ENCODE measurements at places on chromosomes 6 and 20. TPM values are rescaled to one million over a fixed set of nuclear protein-coding genes. Genes with fewer than 3 reads are reported as not detected.

GRCh38 chr6:152246554-152247337 lies 390.4 kb downstream of the SYNE1 start:
- H3K27ac ChIP-seq: no peak overlapping the region
- H3K27me3 ChIP-seq: no peaks in the 10 kb centered on the region
- no peak for DNase-seq
- H3K4me1 ChIP-seq: peaks cover 1% of the 10 kb centered on the region
- no peak overlapping the region for H3K4me3 ChIP-seq

The COL11A2 gene
- total RNA-seq: 1.1 TPM

The MTFR2 gene
- total RNA-seq: 15.0 TPM

The BCL2L1 gene
- total RNA-seq: 64.5 TPM

GRCh38 chr20:58701431-58702160 lies 9.0 kb downstream of the NPEPL1 start:
- H3K4me1 ChIP-seq: peaks cover 7% of the 10 kb centered on the region

GRCh38 chr6:20056350-20056992 lies 155.8 kb downstream of the MBOAT1 start:
- no peaks in the 10 kb centered on the region for H3K36me3 ChIP-seq
- no peak overlapping the region for H3K4me3 ChIP-seq
- H3K27me3 ChIP-seq: peaks cover 6% of the 10 kb centered on the region
- peaks cover 5% of the 10 kb centered on the region for H3K4me1 ChIP-seq
- DNase-seq: no peak

GRCh38 chr6:98941319-98941718 lies 6.4 kb downstream of the FBXL4 start:
- H3K36me3 ChIP-seq: peaks cover 41% of the 10 kb centered on the region
- H3K27ac ChIP-seq: no peak overlapping the region
- no peaks in the 10 kb centered on the region for H3K27me3 ChIP-seq
- no peak overlapping the region for H3K4me3 ChIP-seq
- H3K4me1 ChIP-seq: peaks cover 15% of the 10 kb centered on the region
- DNase-seq: no peak

DNA sequence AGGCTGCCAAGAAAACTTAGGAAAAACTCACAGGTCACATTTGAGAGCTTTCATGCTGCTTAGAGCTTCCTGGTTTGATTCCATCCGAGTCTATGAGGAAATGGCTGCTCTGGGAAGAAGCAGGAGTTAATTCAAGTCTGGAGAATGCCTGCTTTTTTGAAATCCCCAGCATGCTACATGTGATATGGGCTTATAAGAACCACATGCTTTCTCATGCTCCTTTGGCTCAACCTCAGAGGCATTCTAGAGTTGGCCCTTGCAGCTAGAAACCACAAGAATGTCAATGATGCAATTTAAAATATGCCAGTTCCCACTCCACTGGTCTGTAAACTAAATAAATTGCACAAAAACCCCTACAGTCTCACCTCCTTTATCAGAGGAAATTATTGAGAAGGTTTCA lies 142.9 kb upstream of the OLIG3 start:
- H3K27me3 ChIP-seq: peaks cover 2% of the 10 kb centered on the region
- H3K27ac ChIP-seq: no peak overlapping the region
- DNase-seq: no peak
- H3K36me3 ChIP-seq: no peaks in the 10 kb centered on the region
- no peak overlapping the region for H3K4me3 ChIP-seq
- peaks cover 11% of the 10 kb centered on the region for H3K4me1 ChIP-seq

GRCh38 chr6:47130086-47130485 lies 88.0 kb upstream of the ADGRF1 start:
- H3K4me3 ChIP-seq: no peak overlapping the region
- no peak overlapping the region for H3K27ac ChIP-seq
- peaks cover 3% of the 10 kb centered on the region for H3K4me1 ChIP-seq
- H3K36me3 ChIP-seq: no peaks in the 10 kb centered on the region

The OXT gene
- total RNA-seq: 0.68 TPM

The MYLK4 gene
- total RNA-seq: 0.62 TPM

DNA sequence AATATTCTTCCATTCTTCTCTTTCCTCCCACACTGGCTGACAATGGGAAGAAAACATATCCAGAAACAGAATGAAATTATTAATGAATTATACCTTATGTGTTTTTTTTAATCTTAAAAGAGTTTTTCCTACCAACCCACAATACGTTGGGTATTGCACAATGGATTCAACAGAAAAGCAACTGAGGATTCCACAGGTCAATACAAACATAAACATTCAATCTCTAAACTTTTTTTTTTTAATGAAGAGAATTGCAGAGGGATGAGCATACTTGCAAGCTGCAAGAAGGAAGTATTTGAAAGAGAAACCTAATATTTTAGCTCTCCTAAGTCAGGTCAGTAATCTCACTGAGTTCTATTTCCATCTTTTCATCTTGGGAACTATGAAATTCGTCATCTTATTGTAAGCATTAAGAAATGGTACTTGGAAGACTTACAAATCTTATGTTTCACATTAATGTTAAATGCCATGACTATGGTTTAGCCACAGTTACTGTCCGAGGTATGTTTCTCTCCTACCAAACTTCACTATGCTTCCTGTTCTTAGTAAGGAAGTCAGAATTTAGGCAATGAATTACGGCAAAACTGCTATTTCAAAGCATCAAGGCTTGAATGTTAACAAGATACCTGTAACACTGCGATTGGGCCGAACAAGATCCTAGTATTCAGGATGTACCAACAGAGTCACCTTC lies 100.8 kb downstream of the HIVEP2 start:
- H3K27me3 ChIP-seq: no peaks in the 10 kb centered on the region
- H3K4me3 ChIP-seq: peak overlapping the region; percentile 80
- peak overlapping the region; percentile 87 for H3K27ac ChIP-seq
- DNase-seq: no peak

DNA sequence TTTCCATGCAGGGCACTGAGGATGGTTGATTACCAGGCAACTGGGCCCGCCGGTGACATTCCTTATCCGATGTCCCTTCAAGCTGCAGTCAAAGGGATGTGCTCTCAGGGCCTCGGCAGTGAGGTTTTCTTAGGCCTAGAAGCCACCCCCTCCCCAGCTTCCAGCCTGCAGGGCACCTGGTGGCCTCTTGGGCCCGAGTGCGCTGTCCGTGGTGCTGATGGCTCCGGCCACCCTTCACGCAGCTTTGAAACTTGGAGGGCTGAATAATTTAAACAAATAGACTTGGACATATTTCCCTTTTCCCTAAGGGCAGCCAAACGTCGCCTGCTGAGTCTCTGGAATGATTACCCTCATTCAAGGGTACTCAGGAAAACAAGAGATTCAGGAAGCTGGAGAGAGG lies 8.9 kb upstream of the MLN start:
- peaks cover 9% of the 10 kb centered on the region for H3K4me1 ChIP-seq
- H3K36me3 ChIP-seq: no peaks in the 10 kb centered on the region
- H3K27ac ChIP-seq: no peak overlapping the region

DNA sequence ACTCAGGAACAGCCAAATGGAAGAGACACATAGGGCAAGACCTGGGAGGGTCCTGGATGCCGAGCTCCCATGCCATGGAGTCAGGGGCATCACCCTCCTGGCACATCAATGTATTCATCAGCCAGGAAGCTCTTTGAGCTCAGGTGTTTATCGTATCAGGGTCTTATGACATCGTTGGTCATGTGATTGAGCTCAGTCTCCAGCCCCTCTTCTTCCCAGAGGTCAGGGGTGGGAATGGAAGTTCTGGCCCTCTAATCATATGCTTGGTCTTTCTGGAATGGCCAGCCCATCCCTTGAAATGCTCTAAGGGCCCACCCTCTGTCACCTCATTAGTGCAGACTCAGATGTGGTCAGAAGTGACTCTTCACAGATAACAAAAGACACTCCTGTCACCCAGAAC lies 52.4 kb upstream of the TULP4 start:
- H3K36me3 ChIP-seq: peaks cover 10% of the 10 kb centered on the region
- DNase-seq: no peak
- no peaks in the 10 kb centered on the region for H3K27me3 ChIP-seq
- H3K4me3 ChIP-seq: no peak overlapping the region
- no peak overlapping the region for H3K27ac ChIP-seq

The PDE7B gene
- 0.14 TPM for total RNA-seq

DNA sequence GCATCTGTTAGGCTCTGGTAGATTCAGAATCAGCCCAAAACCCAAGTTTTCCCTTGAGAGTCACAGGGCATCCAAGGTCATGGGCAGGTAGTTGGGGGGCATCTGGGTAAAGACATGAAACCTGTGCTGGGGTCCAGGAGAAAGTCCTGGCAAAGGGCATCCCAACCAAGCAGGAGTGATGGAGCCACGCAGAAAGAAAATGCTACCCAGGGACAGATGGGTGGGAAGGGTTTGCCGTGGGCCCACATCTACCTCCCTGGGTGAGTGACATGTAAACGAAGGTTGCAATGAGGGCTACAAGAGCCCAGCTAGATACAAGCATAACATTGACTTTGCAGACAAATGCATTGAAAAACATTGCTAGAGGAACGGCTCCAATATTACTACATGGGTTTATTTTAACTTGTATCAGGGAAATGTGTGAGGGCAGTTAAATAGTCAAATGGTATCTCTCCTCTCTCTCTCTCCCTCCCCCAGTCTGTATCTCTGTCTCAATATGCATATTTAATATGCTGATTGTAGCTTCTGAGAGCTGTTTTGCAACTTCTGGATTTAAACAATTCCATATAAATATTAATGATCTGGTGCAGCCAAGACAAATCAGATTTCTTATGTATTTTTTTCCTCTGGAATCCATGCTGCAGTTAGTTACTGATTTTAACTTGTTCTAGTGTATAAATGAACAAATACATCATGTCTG lies 135.7 kb downstream of the SYNDIG1 start:
- H3K4me1 ChIP-seq: no peaks in the 10 kb centered on the region
- DNase-seq: no peak
- H3K4me3 ChIP-seq: no peak overlapping the region

DNA sequence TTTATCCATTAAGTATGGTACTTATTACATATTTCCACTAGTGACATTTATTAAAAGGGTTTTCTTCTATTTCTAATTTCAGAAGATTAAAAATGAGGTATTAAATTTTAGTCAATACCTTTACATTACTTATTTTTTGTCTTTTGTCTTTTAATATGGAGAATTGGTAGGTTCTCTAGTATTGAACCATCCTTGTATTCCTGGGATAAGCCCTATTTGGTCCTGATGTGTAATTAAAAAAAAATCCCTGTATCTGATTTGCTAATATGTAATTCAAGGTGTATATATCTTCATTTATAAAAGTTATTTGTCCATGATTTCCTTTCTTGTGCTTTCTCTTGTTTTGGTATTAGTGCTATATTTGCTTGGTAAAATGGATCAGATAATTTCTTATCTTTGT lies 153.7 kb downstream of the TRMT11 start:
- H3K4me1 ChIP-seq: no peaks in the 10 kb centered on the region
- DNase-seq: no peak
- H3K4me3 ChIP-seq: no peak overlapping the region
- no peaks in the 10 kb centered on the region for H3K36me3 ChIP-seq

DNA sequence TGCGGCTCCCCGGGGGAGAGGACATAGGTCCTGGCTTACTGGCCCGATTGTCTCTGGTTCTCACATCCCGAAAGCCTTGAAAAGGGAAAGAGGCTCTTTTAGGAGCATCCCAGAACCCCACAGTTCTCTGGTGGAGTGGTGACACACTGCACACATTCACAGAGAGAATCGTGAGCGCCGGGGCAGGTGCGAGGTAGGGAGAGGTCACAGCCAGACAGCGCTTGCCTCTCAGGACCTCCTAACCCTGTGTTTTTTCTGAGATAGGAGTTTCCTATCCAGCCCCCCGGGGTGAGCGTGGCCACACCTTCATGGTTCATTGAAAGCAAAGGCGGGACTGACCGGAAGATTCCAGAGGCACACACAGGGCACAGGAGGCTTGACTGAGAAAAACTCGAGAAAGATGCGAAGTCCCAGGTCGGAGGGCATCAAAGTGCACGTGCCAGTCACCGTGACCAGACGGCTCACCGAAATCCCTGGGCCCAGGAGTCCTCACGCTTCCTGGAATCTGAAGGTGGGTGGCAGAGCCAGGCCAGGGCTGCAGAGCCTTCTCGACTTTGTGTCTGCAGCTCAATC lies 46.5 kb upstream of the FRMD1 start:
- H3K4me3 ChIP-seq: no peak overlapping the region
- no peak for DNase-seq
- H3K27ac ChIP-seq: no peak overlapping the region
- H3K4me1 ChIP-seq: no peaks in the 10 kb centered on the region

- no peaks in the 10 kb centered on the region for H3K27me3 ChIP-seq
- H3K36me3 ChIP-seq: peaks cover 19% of the 10 kb centered on the region
- DNase-seq: no peak
- H3K4me1 ChIP-seq: peaks cover 47% of the 10 kb centered on the region
Measured at GRCh38 chr6:4778086-4778485, 1.9 kb downstream of the CDYL start.

The COX4I2 gene
- not detected for total RNA-seq

GRCh38 chr6:135240711-135241110 lies 59.6 kb downstream of the MYB start:
- H3K27me3 ChIP-seq: peaks cover 2% of the 10 kb centered on the region
- DNase-seq: no peak
- peaks cover 7% of the 10 kb centered on the region for H3K4me1 ChIP-seq
- no peaks in the 10 kb centered on the region for H3K36me3 ChIP-seq
- H3K27ac ChIP-seq: no peak overlapping the region

The OOEP gene
- total RNA-seq: 1.4 TPM

GRCh38 chr20:53847139-53847836 lies 223.1 kb downstream of the BCAS1 start:
- no peak for DNase-seq
- H3K27me3 ChIP-seq: no peaks in the 10 kb centered on the region
- peak overlapping the region; percentile 79 for H3K4me3 ChIP-seq
- H3K36me3 ChIP-seq: peaks cover 17% of the 10 kb centered on the region

The CALHM4 gene
- not detected for total RNA-seq

- no peaks in the 10 kb centered on the region for H3K36me3 ChIP-seq
- no peaks in the 10 kb centered on the region for H3K27me3 ChIP-seq
- no peaks in the 10 kb centered on the region for H3K4me1 ChIP-seq
Measured at GRCh38 chr6:67591910-67592309, 1043.2 kb upstream of the ADGRB3 start.

- no peaks in the 10 kb centered on the region for H3K27me3 ChIP-seq
- no peak for DNase-seq
- H3K36me3 ChIP-seq: no peaks in the 10 kb centered on the region
Measured at GRCh38 chr20:12775041-12775440, 233.7 kb upstream of the SPTLC3 start.

GRCh38 chr20:57167971-57168701 lies 98.3 kb downstream of the BMP7 start:
- no peaks in the 10 kb centered on the region for H3K36me3 ChIP-seq
- no peak overlapping the region for H3K4me3 ChIP-seq
- no peaks in the 10 kb centered on the region for H3K4me1 ChIP-seq
- DNase-seq: no peak
- H3K27me3 ChIP-seq: peaks cover 2% of the 10 kb centered on the region

The OLIG3 gene
- total RNA-seq: not detected

GRCh38 chr20:3194617-3195280 lies 9.7 kb downstream of the DDRGK1 start:
- peaks cover 24% of the 10 kb centered on the region for H3K36me3 ChIP-seq
